ENCODE measurements at places on chromosomes 7 and 10.

DNA sequence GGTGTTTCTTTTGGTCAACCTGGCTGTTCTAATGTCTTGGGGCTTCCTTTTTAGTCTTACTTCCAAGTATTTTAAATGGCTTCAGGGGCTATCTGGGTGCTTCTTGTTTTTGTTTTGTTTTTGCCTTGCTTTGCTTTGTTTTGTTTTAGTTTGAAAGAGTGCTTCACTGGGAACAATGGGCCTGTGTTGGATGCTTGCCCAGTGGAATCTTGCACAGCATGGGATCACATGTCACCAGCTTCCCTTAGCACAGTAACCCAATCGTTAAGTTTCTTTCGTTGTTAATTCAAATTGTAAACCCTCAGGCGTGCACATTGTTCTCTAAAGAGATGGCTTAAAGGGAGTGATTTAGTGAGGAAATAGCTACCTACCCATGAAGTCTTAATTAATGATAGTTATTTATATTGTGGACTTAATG, 8.9 kb downstream of the COL17A1 start:
- no peak for DNase-seq

- DNase-seq = no peak
Measured at GRCh38 chr7:94170836-94171235, 166.7 kb upstream of the BET1 start.

DNA sequence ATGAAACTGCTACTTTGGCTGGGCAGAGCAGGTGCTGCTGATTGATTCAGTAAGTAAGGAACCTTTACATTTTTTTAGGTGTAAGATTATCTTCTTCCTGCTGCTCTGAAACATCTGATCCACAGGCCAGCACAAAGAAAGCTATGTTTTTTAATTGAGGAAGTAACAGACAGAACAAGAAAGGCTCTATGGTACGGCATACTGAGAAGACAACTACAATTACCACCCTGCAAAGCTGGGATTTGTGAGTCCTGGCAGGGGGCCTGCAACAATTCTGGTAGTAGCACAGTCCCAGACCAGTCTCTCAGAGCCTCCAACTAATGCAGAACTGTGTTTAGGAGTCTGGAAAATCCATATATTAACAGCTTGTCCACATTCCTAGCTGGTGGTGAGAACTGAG, 103.0 kb upstream of the LRRTM3 start:
- no peak for DNase-seq

DNA sequence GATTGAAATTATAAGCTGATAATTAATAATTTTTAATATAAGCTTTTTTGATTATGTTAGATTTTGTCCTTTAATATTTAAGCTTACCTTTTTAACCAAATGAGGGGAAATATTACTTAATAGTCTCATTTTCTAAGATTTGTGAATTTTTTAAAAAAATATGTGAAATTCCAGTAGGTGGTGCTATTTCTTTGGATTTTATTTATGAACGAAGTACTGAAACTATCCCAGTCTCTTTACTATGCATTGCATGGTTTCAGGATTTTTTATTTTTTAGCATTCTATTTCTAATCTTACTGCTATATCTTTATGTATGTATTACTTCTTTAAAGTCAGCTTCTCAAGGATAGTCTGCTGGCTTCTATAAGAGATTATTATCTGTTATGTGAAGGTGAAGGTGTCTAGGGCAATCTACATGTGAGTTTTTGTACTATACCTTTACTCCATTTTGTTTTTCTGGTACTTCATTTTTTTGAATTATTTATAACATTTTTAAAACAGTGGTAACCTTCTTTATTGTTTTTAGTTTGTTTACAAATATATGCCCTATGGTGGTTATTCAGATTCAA, 78.3 kb downstream of the ATRNL1 start:
- no peak for DNase-seq

GRCh38 chr7:122770686-122771335, 68.1 kb upstream of the RNF148 start:
- DNase-seq = no peak

Data from stimulated activated CD8-positive, alpha-beta memory T cell treated with anti-CD3 and anti-CD28 coated beads, Interleukin-15, amount 100 ng/mL, for 48 hours (primary cell).